ENCODE measurements at places on chromosomes 3 and 15.

GRCh38 chr3:47661121-47661752 is 82.6 kb upstream of the CSPG5 start:
- DNase-seq = no peak

GRCh38 chr15:83653639-83654378 is at the start of gene ADAMTSL3:
Gene ADAMTSL3 (plus strand): TSS chr15:83654123. CDS start chr15:83655762, 1,639 bp downstream.
- DNase-seq = no peak

GRCh38 chr3:16824081-16824696 is 60.6 kb upstream of the PLCL2 start:
- no peak for DNase-seq

DNA sequence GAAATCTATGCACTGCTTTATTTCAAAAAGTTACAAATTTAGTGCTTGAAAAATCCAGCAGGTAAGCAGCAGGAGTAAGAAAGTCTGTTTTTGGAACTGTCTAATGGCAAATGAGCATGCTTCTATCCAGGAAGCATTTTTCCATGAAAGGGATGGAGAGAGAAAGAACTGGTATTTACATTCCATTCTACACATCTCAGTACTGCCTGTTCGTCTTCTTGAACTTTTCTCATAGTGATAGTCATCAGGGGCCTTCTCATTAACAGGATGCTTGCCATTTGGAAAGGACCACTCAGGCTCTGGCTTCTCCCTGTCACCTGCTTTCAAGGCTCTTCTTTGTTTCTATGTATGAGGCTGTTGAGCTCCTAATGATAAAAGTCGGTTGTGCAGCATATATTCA is 267.3 kb upstream of the IL12A start:
- no peak for DNase-seq

DNA sequence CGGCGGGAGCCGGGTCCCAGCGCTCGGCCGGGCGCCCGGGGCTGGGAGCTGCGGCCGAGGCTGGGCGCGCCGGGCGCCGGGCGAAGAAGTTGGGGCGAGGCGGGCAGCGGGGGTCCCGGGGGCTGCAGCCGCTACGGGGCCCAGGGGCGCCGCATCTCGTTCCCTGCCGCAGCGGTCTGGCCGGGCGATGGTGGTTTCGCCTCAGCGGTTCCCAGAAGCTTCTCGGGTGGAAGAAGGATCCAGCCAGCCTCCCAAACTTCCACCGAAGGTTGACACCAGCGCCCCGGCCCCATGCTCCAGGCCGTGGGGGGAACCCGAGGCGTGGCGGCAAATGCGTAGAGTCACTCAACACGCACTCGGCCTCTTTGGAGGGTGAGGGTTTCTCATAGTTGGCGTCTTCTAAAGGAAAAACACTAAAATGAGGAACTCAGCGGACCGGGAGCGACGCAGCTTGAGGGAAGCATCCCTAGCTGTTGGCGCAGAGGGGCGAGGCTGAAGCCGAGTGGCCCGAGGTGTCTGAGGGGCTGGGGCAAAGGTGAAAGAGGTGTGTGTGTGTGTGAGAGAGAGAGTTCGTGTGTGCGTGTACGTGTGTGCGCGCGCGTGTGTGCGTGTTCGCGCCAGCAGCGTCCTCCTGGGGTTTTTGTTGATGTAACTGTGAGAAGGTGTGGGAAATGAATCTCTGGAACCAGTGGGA is 940 bp downstream of the BOC start:
- DNase-seq = no peak

GRCh38 chr3:47310391-47310790 is 27.6 kb downstream of the KLHL18 start:
- DNase-seq = no peak

DNA sequence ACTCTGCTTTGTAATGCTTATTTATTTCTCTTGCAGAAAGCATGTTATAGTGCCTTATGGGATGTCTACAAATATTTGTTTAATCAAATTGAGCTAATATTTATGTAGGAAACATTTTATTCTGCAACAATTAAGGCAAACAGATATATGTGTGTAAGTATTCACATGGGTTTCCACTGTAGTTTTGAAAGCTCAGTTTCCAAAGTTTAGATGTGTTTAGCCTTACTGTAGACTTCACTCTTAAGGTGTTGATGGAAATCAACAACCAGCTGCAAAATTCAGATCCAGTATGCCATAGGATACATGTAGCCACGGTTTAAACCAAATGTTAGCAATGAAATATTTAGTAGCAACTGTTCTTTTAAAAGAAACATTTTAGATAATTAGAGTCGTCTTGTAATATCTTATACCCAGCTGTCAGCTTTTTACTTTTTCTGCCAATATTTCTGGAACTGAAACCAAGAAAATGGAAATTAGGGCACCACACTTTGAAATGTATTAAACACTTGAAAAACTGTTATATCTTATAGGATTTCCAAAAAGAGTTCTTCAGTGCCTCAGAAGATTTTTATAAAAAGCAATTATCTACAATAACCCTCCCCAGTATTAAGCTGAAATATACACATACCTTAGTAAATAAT is 18.5 kb downstream of the PIK3CA start:
- no peak for DNase-seq

DNA sequence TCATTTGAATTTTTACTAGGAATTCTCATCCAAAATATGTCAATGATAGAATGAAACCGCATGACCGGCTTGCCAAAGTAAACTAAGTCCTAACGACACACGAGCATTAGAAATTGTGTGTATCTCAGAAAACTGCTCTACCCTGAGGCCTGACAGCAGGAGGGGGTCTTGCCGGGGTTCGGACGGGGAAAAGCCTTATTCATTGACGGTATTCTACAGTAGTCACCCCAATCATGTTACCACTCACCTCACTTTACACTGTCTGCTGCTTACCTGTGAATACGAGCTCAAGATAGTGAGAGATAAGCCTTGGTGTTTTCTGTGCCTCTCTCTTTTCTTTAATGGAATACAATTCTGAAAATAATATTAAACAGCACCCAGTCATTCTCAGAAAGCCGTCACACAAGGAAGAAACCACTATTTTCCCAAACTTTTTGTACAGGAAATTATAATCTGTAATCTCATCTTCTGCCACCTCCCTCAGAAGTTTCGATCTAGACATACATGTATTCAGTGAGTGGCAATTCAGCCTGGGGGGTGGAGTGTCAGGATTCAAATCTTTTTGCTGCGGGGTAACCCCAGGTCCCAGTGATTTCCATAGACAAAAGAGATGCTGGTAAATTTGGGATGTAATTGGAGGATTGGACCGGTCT is 492 bp upstream of the FAM43A start:
- DNase-seq = no peak

GRCh38 chr3:182671942-182672341 is 121.4 kb upstream of the ATP11B start:
- no peak for DNase-seq

GRCh38 chr3:143661677-143662076 is 186.6 kb downstream of the SLC9A9 start:
- no peak for DNase-seq

DNA sequence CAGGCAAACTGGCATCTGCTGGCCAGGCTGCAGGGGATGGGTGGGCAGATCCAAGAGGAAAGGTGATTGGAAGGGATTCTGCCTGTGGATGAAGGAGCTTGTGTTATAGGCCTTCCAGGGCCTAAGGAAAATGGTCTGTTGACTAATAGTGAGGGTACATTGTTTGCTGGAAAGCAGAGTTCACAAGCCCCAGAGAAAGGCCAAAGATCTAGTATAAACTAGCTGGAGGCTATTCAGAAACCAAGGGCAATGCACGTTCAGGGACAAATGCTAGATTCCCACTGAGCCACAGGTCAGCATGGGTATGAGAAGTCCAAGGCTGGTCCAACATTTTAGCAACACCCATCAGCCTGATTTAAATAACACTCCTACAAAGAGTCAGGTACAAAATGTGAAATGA is 74.7 kb downstream of the FBN1 start:
- DNase-seq = no peak

DNA sequence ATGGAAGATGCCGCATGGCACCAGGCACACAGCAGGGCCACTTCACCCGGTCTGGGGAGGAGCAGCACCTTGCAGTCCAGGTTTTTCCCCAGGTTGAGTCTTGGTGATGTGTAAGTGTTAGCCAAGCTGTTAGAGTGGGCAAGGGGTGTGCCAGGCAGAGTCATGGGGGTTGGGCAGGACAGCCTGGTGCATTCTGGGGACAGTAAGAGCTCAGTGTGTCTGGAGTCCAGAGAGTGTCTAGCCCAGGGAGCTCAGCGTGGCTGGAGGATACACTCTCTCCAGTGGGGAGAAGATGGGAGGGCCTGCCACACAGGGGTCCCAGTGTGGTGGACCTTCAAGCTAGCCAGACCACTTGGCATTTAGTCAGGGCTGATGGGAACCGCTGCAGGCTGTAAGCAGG is 87.4 kb downstream of the AAGAB start:
- no peak for DNase-seq

GRCh38 chr3:134904241-134904771 is 109.2 kb downstream of the EPHB1 start:
- DNase-seq = no peak

GRCh38 chr3:151770956-151771355 is 37.2 kb downstream of the AADACL2 start:
- DNase-seq = no peak

GRCh38 chr15:99554880-99555488 is 10.8 kb upstream of the MEF2A start:
- no peak for DNase-seq

DNA sequence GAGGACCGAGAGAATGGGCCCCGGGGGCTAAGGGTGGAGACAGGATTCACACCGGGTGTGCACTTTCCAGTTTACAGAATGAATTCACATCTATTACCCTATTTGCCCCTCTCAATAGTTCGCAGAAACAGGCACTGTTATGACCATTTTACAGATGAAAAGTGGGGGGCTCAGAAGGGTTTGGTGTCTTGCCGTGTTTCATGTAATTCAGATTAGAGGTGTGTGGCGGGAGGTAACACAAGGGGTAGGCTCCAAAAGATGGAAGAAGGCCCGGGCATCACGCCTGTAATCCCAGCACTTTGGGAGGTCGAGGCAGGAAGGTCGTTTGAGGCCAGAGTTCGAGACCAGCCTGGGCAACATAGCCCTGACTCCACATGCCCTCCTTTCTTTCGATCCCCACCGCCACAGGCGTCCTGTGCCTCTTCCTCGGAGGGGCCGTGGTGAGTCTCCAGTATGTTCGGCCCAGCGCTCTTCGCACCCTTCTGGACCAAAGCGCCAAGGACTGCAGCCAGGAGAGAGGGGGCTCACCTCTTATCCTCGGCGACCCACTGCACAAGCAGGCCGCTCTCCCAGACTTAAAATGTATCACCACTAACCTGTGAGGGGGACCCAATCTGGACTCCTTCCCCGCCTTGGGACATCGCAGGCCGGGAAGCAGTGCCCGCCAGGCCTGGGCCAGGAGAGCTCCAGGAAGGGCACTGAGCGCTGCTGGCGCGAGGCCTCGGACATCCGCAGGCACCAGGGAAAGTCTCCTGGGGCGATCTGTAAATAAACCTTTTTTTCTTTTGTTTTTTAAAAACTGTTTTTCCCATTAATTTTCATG is 3.4 kb downstream of the DUOXA2 start:
- no peak for DNase-seq

GRCh38 chr3:52794612-52795099 is at the start of gene ITIH3:
Gene ITIH3 (plus strand): TSS chr3:52794796. CDS start chr3:52794804, 8 bp downstream.
- no peak for DNase-seq

DNA sequence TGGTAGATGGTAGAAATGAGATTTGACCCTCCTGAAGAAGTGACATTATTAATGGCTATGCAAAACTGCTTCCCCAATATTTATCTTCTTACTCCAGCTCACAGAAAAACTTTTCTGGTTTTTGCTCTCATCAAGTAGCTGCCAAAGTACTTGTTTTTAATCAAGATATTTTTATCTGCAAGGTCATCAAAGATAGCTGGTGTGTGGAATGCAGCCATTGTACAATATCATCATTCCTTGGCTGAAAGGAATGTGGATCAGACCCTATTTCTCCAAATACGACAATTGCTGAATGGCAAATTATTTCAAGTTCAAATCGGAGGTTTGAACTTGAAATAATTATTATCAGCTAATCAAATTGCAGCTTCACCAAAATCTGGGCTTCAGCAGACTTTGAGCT is 126.9 kb upstream of the SLC7A14 start:
- DNase-seq = no peak

GRCh38 chr3:51709675-51710074 is 2.8 kb downstream of the GRM2 start:
- no peak for DNase-seq

DNA sequence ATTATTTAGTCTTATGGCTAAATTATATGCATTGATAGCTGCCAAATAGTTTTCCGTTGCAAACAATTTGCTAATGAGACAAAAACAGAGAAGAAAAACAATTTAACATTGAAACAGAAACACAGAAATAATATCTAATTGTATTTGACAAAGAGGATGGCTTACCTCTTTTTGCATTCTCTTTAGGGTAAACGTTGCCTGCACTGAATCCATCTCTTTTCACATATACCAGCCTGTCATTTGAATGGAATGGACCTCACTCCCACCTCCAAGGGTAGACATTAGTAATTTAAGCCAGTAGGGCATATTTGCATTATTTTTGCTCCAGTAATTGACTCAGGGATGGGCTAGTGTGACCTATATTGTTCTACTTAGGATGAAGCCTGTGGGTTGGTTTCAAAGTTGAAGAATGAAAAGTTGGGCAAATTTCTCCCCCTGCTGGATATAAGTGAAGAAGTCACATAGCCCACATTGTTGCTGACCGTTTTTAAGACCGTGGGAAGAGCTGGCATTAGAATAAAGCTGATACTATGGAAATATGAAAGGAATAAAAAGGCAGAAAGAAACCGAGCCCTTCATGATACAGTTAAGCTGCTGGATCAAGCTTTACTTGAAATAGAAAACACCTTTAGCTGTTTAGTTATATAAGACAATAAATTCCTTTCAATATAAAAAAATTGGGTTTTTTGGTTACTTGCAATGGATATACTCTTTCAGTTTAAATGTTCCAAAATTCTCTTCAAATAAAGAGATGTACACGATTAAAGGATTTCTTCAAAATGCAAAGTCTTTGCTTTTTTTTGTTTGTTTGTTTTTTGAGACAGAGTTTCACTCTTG is 26.9 kb downstream of the PIERCE2 start:
- no peak for DNase-seq

DNA sequence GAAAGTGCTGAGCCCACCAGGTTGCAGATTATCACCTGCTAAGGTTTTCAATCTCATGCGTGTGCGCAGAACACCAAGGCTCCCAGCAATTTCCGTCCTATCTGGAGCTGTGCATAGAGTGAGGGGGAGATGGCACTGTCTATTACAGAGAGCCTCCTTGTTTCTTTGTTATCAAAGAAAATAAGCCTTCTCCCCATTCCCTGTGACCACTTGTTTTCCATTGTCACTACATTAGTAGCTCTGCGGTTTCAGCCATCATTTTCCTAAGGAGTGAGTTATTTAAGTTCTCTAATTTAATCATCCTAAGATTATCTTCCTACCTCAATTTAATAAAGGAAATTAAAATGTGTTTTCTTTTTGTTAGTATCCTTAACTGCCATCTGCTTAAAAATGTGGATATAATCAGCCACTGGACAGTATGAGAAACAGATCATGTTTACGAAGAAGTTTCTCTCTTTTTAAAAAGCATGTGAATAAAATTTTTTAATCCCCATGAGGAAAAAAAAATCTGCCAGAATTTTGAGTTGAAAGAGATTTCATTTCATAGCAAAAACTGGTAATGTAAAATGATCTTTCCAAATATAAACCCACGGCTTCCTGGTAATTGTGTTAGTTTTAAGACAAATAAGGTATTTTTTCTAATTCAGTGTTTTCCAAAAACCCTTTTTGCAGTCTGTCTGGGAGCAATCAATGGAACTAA is 172.3 kb upstream of the UBE2E1 start:
- no peak for DNase-seq

Data from stimulated activated naive CD4-positive, alpha-beta T cell (primary cell).